Prostate gland (tissue), 2 donors: ENCODE measurements at places on chromosomes 4 and X.

GRCh38 chr4:145099653-145100052 is 1.5 kb downstream of the ABCE1 start:
- no peak for DNase-seq

GRCh38 chr4:128255906-128256305 is 31.7 kb downstream of the PGRMC2 start:
- DNase-seq: peak; percentile 38

DNA sequence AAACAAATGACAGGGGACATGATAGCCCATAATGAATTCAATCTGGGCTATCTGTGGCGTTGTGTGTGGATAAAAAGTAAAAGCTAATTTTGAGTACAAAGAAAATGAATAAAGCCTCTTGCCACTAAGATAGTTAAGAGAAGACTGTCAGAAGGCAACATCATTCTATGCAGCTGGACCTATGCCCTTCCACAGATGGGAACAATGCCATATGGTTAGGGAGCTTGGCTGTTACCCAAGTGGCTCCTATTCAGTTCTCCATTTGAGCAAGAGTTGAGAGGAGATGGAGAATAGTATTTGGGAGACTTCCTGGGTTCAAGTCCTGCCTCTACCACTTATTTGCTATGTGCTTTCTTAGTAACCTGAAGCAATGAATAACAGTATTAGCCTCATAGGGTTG is 107.7 kb downstream of the ANXA3 start:
- DNase-seq: no peak

DNA sequence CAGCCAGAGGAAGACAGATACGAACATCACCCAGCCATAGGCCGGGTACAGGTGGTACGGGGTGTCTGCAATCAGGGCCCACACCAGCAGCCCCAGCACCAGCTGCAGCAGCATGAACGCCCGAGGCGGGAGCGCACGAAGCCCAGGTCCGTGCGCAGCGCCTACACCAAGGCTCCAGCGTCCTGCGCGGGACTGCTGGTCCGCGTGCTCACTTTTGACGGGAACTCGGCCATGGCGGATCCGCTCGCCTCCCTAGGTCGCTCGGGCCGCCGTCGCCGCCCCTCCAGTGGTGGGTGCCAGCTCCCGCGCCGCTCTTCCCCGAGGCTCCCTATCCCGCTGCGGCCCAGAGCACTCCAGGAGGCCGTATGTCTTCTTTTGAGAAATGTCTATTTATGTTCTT is 181.2 kb upstream of the DIPK2B start:
- no peak for DNase-seq

GRCh38 chr4:181162676-181163075 is 1080.5 kb upstream of the TENM3 start:
- DNase-seq: no peak

GRCh38 chrX:12263211-12263610 is 124.9 kb downstream of the FRMPD4 start:
- DNase-seq: no peak

- no peak for DNase-seq
Observed at GRCh38 chr4:10737337-10737736, 52.8 kb upstream of the CLNK start.

- DNase-seq: peak; percentile 18
Observed at GRCh38 chrX:44225667-44226066, 117.8 kb downstream of the EFHC2 start.

GRCh38 chr4:141391293-141391692 is 170.6 kb downstream of the ZNF330 start:
- no peak for DNase-seq
